CD4-positive, alpha-beta T cell (primary cell): ENCODE measurements at places on chromosomes 6 and 20.

DNA sequence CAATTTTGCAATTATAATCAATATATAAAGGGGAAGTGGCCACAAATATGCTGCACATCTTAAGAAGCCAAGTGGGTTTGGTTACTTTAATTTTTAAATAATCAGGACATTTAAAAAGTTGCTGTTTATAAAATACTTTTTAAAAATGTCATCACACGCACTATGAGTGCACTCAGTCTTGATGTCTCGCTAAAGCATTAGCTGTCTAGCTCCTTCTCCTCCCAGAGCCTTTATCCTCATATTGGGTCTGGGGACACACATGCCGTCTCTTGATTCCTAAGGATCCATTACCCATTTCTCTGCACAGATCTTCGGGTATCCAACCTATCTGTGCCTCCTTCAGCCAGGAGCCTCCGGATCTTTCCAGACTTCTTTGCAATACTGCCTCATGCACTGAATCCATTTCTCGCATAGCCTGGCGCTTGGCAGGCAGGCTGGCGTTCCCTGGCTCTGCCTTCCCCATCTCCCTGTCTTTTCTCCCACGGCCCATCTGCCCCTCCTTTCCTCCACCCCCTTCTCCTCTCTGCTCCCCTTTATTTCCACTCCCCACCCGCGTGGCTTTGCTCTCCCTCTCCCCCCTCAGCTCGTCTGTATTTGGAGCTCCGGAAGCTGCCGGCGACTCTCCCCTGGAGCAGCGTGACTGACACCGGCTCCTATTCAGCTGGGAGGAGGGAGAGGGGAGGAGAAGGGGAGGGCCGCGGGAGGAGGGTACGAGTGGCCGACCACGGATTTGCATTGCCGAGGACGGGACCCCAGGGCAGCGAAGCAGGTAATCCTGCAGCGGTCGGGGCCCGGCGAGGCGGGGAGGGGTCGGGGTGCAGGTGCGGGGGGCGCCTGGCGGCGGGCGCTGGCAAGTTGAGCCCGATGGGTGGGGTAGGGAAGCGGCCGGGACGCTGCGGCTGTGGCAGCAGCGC lies at the start of gene CAP2:
CAP2 (plus strand) TSS at position 618 of the 914 bp plus-strand sequence. CDS start 27,961 bp downstream, outside the sequence.
- no peak for DNase-seq

GRCh38 chr20:35395728-35396127 lies 16.0 kb downstream of the UQCC1 start:
- DNase-seq: no peak

DNA sequence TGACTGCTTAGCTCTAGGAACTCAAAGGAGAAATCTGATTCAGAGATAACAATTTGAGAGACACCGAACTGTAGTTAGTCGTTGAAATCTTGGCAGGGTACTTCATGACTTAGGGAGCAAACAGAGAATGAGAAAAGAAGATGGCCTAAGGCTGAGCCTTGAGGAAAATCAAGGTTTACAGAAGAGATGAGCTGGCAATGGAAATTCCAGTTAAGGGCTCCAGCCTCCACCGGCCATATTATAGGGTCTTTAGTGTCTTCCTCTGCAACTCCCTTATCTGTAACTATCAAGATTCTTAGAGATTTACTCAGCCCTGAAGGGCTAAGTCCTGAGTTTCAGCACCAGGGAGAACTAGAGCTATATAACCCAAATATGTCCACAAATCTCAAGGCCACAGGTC lies 26.6 kb downstream of the KCNK17 start:
- DNase-seq: no peak

GRCh38 chr6:32255199-32256153 lies 31.6 kb upstream of the NOTCH4 start:
- peak; percentile 27 for DNase-seq

DNA sequence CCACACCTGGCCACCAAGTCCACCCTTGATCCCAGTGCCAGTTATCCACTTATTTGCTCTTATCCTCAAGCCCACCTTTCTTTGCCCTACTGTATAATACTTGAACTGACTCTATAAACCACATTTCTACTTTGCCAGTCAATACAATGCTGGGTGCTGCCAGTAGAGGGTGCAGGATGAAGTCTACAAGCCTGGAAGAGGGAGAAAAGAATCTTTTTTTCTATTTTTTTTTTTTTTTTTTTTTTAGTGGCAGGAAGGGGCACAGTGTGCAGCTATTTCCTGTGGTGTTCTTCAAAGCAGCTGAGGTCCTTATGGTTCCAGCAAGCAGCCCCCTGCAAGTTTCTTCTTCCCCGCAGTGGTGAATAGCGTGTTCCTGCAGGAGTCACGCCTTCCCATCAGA lies 22.2 kb upstream of the GABRR1 start:
- DNase-seq: peak; percentile 55

- no peak for DNase-seq
Observed at GRCh38 chr6:41836022-41836659, 48.6 kb downstream of the TOMM6 start.

GRCh38 chr20:42901689-42902440 lies 287.8 kb downstream of the PTPRT start:
- no peak for DNase-seq

GRCh38 chr6:118220429-118221128 lies 313.5 kb downstream of the SLC35F1 start:
- DNase-seq: no peak

DNA sequence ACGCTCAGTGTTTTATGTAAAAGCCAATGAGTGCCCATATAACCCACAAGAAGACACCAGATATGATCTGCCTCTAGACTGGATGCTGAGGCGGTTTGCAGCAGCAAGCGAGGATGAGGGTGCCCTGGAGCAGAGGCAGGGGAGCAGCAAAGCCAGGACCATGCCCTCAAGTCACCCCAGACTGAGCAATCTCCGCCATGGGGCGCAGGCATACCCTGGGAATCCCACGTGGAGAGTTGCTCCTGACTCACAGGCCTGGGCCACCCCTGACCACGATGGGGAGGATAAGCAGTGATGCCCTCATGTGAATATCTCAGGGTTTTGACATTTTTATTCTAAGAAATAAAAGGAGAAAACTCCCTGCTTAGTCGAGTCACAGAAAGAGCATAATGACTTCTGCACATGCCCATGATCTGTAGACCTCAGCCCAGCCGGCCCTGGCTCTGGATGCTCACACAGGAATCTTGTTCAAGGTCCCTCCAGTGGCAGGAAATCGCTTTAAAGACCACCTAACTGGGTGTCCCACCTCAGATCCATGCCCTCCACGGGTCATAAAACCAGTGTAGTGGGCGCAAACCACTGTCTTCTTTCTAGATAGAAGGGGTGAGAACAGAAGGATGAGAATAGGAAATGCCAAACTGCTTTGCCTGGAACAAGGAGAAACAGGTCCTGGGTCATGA lies 138.3 kb upstream of the SNX9 start:
- no peak for DNase-seq

GRCh38 chr6:13924146-13924948 lies 405 bp upstream of the RNF182 start:
- DNase-seq: no peak

GRCh38 chr20:8526610-8527009 lies 394.5 kb downstream of the PLCB1 start:
- no peak for DNase-seq

DNA sequence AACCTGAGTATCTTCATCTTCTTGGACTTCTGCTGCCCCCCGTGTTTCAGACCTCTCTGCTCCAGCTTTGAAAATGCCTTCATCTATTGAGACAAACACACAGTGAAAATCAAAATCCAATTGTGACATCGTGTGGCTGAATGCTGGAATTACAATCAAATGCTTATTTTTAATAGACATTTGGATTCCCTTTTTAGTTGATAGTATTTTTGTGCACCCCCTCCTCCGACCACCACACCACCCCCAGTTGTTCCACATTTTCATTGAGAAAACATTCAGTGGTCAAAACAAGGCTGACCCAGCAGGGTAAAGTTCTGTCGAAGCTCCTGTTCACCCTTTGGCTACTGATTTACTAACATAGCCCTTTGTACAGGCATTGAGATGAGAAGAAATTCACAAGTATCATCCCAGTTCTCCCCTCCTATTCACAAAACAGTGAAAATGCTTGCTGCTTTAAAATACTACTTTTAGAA lies 79.0 kb downstream of the NRSN1 start:
- DNase-seq: no peak

- DNase-seq: no peak
Observed at GRCh38 chr6:143009851-143010250, 50.8 kb upstream of the AIG1 start.

DNA sequence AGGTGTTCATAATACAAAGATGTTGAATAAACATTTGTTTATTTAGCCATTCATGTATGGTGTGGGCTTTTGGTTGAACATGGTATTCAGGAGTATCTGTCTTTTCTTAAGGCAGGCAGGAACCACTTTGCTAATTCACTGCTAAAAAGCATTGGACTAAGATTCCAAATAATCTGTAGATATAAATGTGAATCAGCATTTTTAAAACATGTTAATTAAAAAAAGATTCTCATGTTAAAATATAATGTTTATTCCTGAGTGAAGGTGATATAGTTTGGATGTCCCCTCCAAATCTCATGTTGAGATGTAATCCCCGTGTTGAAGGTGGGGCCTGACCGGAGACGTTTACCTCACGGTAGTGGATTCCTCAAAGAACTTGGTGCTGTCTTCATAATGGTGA lies 19.3 kb downstream of the CRISP1 start:
- no peak for DNase-seq

GRCh38 chr20:45342855-45343531 lies 5.2 kb downstream of the SDC4 start:
- DNase-seq: no peak

DNA sequence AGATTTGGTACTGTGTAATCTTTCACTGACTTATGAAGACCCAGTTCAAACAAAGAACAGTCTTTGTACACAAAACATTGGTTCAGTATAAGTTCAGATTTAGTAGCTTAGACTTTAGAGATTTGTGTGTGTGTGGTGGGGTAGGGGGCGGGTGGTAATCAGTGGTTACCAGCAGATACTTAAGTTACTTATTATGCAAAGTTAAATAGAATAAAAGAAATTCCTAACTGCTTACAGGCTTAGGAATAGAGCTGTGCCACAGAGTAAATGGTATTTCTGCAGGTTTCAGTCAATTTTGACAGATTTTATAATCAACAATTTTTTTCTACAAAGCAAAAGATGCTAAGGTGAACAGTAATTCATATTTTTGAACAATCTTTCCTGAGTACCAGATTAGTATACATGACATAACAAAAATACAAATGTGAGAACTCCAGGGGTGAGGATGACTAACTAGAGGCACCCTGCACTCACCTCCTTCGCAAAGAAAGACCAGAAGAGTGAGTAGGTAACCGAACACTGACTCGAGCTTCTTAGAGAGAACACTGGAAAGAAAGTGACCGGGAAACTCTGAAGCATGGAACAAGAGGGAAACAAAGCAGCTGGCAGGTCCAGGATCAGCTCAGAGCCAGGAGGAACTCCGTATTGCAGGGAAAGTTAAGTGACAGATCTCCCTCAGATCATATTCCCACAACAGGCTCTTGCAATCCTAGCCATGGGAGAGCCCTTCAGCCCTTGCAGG lies 560.6 kb downstream of the COL12A1 start:
- no peak for DNase-seq

GRCh38 chr6:118511930-118512715 lies 36.0 kb upstream of the PLN start:
- DNase-seq: no peak

DNA sequence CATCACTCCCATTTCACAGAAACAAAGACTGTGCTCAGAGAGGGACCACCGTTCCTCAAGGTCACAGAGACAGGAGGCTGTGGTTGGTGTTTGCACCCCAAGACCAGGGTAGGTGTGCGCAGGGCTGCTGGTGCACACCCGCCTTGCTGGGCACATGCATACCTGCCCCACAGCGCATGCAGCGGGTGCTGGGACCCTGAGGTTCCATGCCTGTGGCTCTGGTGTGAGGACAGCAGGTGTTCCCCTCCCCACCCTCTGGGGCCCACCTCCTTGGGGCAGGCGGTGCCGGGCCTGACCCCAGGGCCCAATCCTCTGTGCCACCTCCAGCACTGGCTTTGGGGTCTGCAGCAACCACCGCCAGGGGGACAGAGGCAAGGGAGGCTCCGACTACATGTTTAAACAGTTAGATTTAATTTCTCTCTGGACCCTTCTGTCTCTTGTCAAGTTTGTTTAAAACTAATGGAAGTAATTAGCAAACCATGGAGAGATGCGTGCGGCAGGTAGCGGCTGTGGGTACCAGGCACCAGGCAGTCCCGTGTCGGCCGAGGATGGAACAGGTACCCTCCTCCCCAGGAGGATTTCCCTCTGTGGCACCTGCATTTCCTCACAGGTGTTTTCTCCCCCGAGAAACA lies 327.8 kb downstream of the TAF4 start:
- no peak for DNase-seq

GRCh38 chr6:51013376-51013775 lies 194.7 kb downstream of the TFAP2B start:
- DNase-seq: no peak

GRCh38 chr6:31351401-31352309 lies 5.3 kb downstream of the HLA-B start:
- no peak for DNase-seq

- DNase-seq: no peak
Observed at GRCh38 chr6:37548067-37548674, 48.5 kb upstream of the CCDC167 start.

DNA sequence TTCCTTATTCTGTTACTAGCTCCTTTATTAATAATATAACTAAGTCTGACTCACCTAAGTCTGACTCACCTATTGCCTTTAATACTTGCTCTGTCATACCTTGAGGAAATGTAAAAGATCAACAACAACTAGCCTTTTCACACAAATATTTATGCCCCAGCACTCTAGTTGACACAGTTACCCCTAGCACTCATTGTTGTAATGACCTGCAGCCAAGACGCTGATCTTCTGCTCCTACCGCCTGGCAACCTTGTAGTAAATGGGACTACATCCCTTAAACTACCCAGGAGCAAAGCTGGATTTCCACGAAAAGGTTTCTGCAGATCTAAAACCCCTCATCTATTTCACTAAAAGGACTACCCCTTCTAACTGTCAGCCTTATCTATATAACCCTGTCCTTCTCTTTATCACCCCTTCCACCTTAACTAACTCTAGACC lies 90.0 kb downstream of the PLG start:
- DNase-seq: no peak

DNA sequence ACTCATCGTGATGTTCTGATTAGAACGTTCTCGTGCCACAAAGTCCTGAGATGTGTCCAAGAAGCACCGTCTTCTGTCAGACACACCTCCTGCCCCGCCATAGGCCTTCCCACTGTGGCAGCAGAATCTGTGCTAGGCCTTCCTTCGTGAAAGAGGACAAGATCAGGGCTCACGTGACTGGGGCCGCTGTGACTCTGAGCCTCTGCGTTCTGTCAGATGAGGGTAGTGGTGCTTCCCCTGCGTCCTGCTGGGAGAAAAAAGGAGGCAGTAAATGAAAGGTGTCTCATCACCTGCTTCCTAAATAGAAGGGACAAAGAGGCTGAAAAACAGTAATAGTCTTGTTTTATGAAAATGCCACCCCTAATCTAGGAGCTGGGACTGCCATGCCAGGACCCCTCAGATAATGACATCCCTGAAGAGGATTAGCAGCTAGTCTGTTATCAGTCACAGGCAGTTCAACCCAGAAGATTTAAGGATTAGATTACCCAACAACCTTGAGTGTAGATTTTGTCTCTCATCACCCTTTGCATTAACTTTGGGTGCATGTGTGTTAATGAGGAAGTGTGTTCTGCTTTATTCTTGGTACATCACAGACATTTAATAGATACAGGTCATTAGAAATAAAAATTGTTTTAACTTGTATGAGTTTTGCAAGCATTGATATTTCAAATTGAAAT lies 4.1 kb downstream of the DNAJC5 start:
- DNase-seq: no peak

- DNase-seq: no peak
Observed at GRCh38 chr20:61611401-61612180, 359.5 kb downstream of the CDH4 start.
